Smooth muscle cell of the pulmonary artery (primary cell): ENCODE measurements at places on chromosomes 7 and 10. TPM values are rescaled to one million over a fixed set of nuclear protein-coding genes. Genes with fewer than 3 reads are reported as not detected.

The TWIST1 gene
- total RNA-seq = 30.5 and 44.1 TPM in 2 replicates

The CTBP2 gene
- total RNA-seq = 87.4 and 93.8 TPM in 2 replicates

The TUBB8 gene
- not detected in 2 replicates for total RNA-seq

The FOXI2 gene
- not detected in 2 replicates for total RNA-seq

The BRI3 gene
- total RNA-seq = 104 and 180 TPM in 2 replicates

The GCK gene
- 1.0 and 1.4 TPM in 2 replicates for total RNA-seq
